ENCODE measurements at places on chromosomes 5 and 9. TPM values are rescaled to one million over a fixed set of nuclear protein-coding genes. Genes with fewer than 3 reads are reported as not detected.

DNA sequence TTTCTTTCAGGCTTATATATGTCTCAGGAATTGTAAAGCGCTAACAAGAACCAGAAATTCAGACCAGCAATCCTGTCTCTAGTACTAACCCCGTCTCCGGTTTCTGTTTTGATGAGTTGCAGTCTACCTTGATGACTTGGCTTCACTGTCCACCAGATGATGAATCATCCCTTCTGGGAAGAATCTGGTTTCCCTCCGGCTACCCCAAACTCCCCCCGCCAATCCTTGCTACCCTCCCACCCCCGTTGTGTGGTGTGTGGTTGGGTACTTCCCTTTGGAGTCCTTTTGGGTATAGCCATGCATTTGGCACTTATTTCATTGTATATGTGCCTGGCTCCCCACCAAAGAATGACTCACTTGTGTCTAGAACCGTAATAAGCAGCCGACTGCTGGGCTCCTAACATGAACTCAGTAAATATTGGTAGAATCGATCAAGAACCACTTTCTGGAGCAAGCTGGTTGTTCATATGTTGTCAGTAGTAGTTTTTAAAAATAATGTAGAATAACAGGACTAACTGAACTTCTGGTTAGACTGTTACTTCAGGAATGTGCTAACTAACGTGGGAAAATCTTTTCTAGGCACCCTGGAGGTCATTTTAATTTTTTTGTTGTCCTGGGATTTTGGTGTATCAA, 8.3 kb upstream of the TGFBI start:
- H3K4me1 ChIP-seq = no peaks in the 10 kb centered on the region
- peaks cover 17% of the 10 kb centered on the region for H3K27me3 ChIP-seq
- H3K4me3 ChIP-seq = peak overlapping the region; percentile 59
- no peak overlapping the region for H3K27ac ChIP-seq

DNA sequence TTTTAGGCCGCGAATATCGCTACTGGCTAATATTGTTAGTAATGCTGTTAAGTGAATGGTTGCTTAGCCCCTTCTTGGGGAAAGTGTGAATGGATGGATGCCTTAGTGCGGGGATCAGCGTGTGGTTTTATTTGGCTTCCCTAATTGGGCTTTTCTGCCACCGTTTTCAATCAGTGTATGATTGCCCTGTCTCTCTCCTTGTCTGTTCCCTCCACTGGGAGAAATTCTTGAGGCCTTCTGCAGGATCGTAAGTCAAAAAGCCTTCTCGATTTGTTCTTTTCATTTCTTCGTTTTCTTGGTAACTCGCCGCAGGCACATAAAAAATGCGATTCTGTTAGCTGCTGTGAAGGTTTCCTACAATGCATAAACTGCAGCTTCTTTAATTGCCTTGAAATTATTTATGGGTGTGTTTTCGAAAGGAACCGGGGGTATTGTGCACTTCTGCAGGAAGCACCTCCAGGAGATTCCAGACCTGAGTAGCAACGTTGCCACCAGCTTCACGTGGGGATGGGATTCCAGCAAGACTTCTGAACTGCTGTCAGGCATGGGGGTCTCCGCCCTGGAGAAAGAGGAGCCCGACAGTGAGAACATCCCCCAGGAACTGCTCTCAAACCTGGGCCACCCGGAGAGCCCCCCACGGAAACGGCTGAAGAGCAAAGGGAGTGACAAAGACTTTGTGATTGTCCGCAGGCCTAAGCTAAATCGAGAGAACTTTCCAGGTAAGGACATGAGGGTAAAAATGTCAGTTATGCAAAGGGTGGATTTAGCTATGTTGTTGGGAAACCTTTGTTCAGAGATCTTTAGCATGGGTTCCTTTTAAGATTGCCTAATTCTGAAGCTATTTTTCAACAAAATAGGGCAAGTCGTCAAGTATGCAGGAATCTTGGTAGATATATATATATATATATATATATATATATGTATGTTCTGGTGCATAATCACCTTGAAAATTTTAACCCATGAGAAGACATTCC, 700 bp downstream of the SKP2 start:
- peak overlapping the region; percentile 97 for H3K27ac ChIP-seq
- H3K4me1 ChIP-seq = peaks cover 63% of the 10 kb centered on the region
- H3K27me3 ChIP-seq = no peaks in the 10 kb centered on the region
- peaks cover 8% of the 10 kb centered on the region for H3K36me3 ChIP-seq
- DNase-seq = no peak

DNA sequence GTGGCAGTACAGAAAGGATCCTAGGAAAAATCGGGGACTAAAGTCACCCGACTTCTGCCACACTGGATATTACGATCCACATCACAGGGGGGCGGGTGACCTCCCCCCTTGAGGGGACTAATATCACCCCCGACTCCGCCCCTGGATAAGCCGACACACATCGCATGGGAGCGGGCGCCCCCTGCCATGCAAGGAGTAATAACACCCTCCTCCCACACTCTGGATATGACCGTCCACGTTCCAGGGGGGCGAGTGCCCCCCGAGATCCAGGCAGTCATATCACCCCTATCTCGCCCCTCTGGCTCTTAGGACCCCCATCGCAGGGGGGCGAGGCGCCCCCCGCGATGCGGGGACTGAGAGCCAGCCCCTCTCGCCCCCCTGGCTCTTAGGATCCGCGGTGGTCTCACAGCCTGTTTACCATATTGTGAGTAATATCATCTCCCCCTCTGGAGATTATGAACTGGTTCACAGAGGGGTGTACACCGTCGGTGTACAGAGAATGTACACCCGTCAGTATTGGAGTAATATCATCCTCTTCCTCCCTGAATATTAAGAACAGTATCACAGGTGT, 423.0 kb downstream of the DIRAS2 start:
- no peak overlapping the region for H3K27ac ChIP-seq
- no peaks in the 10 kb centered on the region for H3K36me3 ChIP-seq
- no peaks in the 10 kb centered on the region for H3K27me3 ChIP-seq
- no peak overlapping the region for H3K4me3 ChIP-seq
- no peaks in the 10 kb centered on the region for H3K4me1 ChIP-seq

DNA sequence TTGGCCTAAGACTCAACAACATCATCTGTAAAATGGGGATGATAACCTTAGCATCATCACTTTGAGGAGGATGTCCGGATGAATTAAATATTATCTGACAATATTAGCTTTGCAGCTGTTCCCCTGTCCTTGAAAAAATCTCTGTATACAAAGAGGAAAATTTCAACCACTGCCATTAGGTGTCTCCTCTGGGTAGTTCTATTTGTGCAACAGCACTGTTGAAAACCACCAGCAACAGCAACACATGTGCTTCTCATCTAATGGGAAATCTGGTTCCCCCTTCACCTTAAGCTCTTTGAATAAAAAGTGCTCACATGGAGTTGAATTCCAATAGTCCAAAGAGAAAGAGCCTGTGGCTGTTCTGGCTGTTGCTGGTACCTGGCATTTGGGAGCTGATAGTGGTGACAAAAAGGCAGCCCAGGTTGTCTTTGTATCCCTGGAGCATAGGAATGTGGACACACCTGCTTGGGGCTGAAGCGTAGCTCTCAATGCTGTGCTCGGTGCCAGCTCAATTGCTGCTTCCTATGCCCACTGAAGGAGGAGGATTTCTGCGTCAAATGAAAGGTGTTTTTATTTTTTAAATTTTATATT, 322.1 kb upstream of the MSX2 start:
- no peaks in the 10 kb centered on the region for H3K4me1 ChIP-seq
- H3K36me3 ChIP-seq = no peaks in the 10 kb centered on the region
- H3K4me3 ChIP-seq = no peak overlapping the region
- no peak overlapping the region for H3K27ac ChIP-seq

GRCh38 chr5:180632768-180633167, 16.6 kb downstream of the FLT4 start:
- no peak overlapping the region for H3K27ac ChIP-seq
- no peak for DNase-seq
- no peaks in the 10 kb centered on the region for H3K36me3 ChIP-seq
- H3K4me1 ChIP-seq = no peaks in the 10 kb centered on the region
- no peaks in the 10 kb centered on the region for H3K27me3 ChIP-seq

DNA sequence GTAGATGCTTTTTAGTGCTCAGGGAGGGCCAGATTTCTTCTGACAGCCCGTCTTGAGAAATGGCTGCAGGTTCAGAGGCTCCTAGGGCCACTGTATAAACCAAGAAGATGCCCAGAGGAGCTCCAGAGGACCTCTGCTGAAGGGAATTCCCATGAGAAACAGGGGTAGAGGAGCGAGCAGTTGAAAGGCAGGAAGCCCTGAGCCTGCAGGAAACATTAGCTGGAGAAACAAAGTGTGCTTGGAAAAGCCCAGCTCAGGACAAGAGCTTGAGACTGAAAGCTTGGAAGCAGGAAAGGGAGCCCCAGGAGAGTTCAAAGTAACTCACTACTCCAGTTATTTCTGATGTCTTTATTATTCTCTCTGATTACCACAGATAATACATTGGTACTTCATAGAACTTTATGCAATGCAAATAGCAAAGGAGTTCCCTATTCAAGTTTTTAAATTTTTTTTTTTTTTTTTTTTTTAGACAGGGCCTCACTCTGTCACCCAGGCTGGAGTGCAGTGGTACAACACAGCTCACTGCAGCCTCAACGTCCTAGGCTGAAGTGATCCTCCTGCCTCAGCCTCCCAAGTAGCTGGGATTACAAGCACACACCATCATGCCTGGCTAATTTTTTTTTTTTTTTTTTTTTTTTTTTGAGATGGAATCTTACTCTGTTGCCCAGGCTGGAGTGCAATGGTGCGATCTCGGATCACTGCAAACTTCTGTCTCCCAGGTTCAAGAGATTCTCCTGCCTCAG, 16.5 kb downstream of the HBEGF start:
- H3K4me3 ChIP-seq = no peak overlapping the region
- peaks cover under 1% of the 10 kb centered on the region for H3K4me1 ChIP-seq
- H3K27me3 ChIP-seq = no peaks in the 10 kb centered on the region
- DNase-seq = no peak
- no peaks in the 10 kb centered on the region for H3K36me3 ChIP-seq
- no peak overlapping the region for H3K27ac ChIP-seq

DNA sequence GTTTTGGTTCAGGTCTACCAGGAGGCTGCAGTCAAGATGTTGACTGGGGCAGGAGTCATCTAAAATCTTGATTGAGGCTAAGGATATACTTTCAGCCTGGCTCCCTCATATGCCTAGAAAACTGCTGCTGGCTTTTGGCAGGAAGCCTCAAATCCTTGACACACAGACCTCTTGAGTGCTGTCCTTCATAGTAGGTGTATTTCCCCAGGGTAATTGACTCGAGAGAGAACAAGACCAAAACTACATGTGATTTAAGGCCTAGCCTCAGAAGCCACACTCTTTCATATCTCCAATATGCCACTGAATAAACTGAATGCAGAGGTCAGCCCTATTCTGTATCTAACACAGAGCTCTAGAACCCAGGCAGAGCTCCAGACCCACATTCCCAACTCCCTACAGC, 402.3 kb upstream of the ADAMTS16 start:
- no peak for DNase-seq
- H3K27me3 ChIP-seq = no peaks in the 10 kb centered on the region
- no peaks in the 10 kb centered on the region for H3K4me1 ChIP-seq
- no peaks in the 10 kb centered on the region for H3K36me3 ChIP-seq

DNA sequence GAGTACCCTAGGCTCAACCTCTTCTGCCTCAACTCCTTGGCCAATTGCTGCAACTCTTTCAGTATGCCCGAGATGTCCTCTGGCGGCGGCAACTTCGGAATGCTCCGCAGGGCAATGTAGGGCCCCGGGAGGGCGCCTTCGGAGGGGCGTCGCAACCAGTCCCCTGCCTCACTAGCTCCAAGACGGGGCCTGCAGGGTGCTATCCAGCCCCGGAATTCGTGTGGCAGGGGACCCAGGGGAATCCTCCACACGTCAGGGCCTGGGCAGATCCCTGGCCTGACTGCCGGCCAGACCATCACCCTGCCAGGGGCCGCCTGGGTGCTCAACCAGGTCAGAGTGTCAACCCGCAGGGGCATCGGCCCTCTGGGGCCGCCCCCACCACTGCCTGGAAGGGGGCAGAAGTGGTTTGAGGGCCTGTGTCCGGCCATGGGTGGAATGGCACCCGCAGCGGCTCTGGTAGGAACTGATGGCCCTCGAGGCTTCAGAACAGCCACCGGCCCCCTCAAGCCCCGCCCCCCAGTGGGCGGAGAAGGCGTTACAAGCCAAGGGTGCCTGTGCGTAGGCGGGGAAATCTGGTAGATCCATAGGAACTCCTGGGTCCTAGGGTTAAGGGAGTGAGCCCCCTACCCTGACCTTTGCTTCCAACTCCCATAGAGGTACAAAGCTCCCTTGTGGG, at the start of gene POU5F2:
Gene POU5F2 (minus strand): TSS at position 465 of the 676 bp plus-strand sequence. CDS start 37 bp downstream, at position 428.
- H3K4me1 ChIP-seq = no peaks in the 10 kb centered on the region
- H3K27ac ChIP-seq = no peak within 1 kb of the TSS
- H3K27me3 ChIP-seq = no peaks in the 10 kb centered on the region
- no peak for DNase-seq

DNA sequence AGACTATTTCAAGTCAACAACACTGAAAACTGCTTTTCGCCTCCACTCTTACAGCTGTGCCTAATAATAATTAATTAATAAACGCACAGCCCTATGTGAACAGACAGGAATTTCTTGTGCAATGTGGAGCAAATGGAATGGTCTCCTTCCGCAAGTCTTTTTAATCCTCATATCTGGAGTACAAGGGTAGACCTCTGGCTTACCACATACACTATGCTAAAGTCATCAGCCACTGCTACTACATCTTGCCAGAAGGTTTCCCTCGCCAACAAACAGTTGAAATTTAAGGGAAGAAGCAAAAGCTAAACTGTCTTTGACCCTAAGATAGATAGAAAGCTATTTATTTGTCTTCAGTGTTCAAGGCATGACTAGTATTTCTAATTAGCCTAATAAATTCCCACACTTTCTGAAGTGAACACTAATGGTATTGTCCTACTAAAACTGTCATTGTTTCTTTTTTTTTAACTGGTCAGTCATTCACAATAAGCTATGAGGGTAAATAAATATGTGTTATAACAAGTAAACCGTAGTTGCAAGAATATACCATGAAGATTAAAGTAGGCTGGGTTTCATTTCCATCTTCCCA, 63.9 kb downstream of the GOLPH3 start:
- H3K4me1 ChIP-seq = no peaks in the 10 kb centered on the region
- H3K27ac ChIP-seq = no peak overlapping the region
- H3K27me3 ChIP-seq = no peaks in the 10 kb centered on the region
- DNase-seq = no peak

DNA sequence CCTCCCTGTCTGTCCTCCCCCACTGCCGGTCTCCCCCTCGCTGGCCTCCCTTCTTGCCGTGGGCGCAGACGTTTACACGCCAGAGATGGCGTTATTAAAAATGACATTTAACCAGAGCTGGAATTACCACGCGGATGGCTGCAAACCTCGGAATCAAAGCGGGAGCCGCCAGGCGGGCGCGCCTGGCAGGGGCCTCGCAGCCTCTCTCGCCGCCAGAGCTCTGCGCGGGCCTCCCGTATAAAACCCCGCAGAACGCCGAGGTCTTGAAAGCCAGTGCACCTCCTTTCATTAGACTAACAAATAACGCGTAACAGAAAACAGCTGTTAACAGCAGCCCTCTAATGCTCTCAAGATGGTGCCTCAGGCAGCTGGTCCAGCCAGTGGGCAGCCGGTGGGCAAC, 10.2 kb downstream of the PRRX2 start:
- peaks cover 4% of the 10 kb centered on the region for H3K4me1 ChIP-seq
- H3K36me3 ChIP-seq = no peaks in the 10 kb centered on the region
- peaks cover 10% of the 10 kb centered on the region for H3K27me3 ChIP-seq
- no peak overlapping the region for H3K4me3 ChIP-seq
- H3K27ac ChIP-seq = no peak overlapping the region

The NUTM2F gene
- not detected for total RNA-seq

The FBXL7 gene
- total RNA-seq = not detected

All from activated T-cell treated with anti-CD3 and anti-CD28 coated beads, Interleukin-2, amount 50 U/mL, for 72 hours (primary cell).